Stimulated activated CD4-positive, alpha-beta T cell treated with anti-CD3 and anti-CD28 coated beads, Interleukin-12 subunit alpha, Interleukin-12 subunit beta, amount 100 ng/mL, for 4 hours (primary cell): ENCODE measurements at places on chromosomes 12 and 14.

- no peak for DNase-seq
These were observed 1.4 kb upstream of the CHFR start for GRCh38 chr12:132888852-132889251.

DNA sequence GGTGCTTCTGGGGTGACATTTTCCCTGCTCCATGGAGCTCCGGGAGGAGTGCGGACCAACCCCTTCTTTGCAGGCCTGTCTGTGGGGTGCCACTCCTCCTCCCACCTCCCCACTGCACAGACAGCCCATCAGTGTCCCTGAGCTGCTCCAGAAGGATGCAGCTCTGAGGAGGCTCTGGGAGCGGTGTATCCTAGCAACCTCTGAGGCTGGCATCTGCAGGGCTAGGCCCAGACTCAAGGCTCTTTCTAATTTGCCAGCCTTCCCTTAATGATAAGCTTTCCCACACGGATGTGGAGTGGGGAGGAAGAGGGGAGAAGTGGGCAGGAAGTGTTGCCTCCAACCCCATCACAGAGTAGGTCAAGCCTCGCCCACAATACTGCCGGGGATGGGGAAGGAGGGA lies 59.7 kb downstream of the CALM1 start:
- DNase-seq = no peak

DNA sequence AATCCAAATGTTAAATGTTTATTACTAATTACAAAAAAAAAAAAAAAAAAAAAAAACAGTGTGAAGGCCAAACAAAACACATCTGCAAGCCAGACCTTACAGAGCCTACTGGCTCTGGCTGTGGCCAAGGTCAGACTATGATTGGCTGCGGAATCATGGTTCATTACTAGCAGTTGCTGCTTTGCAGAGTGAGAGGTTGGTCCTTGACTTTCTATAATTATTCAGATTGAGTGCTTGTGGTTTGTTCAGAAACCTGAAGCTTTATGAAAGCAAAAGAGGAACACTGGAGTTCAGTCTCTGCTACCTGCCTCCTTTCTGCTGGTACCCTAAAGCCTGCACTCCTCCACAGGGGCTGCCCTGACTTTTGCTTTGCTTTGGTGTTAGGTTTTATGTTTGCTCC lies 550.9 kb downstream of the BCL11B start:
- DNase-seq = no peak

- DNase-seq = no peak
These were observed 616.3 kb upstream of the TMEM132C start for GRCh38 chr12:127650626-127651025.

GRCh38 chr12:94149119-94149780 lies 873 bp downstream of the PLXNC1 start:
- DNase-seq = peak; percentile 36

DNA sequence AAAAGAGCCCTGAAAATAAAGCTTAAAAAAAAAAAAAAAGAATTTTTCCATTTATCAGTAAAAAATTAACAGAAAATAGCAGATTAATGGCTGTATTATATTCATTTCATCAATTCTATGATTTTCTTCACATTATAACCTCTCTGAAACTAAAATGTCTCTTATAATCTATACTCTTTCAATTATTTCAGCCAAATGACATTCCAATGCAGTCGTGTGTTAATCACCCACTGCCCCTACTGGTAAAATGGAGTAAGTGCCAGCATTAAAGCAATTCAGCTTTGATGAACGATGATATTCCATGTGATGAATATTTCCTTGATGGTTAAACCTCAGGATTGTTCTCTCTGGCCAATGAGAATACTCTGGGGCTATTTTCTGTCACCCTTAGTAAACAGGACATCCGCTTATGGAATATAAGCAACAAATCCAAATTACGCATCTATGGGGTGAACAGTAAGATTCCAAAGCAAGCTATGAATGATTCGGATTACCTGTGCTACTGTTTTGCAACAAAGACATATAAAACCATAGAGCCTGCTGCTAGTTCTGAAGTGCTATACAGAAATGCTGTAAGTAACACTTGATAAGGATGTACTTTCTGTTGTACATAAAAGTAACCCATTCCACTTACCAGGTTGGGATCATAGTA lies 20.3 kb upstream of the SYCP3 start:
- DNase-seq = no peak

DNA sequence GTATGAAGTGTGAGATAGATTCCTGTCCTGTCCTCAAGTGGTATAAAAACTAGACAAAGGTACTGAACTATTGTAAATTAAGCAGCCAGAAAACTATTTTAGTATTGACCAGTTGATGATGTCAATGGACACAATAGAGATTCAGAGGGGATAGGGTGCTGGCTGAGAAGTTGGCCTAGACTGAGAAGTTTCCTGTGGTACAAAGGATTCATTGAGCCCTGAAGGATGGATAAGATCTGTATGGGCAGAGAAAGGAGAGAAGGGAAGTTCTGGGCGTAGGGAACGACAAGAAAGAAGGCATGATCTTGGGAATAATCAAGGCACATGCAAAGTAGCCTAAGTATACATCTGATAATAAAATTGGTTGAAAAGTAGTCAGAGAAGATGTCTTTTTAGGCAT lies 44.6 kb downstream of the DAD1 start:
- DNase-seq = no peak

GRCh38 chr12:92597997-92598396 lies 104.8 kb upstream of the PLEKHG7 start:
- no peak for DNase-seq

DNA sequence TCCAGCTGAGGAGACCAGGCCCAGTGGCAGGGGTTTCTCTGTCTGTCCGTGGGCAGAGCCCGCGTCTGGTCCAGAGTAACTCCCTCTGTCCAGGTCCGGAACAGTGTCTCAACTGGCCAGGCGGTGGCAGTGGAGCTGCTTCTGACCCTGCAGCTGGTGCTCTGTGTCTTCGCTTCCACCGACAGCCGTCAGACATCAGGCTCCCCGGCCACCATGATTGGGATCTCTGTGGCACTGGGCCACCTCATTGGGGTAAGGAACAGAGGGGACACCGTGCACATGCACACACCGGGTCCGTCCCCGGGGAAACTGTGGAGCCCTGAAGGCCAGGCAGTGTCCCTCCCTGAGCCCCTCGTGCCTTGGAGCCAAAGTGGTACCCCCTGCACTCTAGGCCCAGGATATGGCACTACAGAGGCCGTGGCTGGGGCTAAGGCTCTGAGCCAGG lies 1.5 kb downstream of the AQP6 start:
- DNase-seq = no peak

DNA sequence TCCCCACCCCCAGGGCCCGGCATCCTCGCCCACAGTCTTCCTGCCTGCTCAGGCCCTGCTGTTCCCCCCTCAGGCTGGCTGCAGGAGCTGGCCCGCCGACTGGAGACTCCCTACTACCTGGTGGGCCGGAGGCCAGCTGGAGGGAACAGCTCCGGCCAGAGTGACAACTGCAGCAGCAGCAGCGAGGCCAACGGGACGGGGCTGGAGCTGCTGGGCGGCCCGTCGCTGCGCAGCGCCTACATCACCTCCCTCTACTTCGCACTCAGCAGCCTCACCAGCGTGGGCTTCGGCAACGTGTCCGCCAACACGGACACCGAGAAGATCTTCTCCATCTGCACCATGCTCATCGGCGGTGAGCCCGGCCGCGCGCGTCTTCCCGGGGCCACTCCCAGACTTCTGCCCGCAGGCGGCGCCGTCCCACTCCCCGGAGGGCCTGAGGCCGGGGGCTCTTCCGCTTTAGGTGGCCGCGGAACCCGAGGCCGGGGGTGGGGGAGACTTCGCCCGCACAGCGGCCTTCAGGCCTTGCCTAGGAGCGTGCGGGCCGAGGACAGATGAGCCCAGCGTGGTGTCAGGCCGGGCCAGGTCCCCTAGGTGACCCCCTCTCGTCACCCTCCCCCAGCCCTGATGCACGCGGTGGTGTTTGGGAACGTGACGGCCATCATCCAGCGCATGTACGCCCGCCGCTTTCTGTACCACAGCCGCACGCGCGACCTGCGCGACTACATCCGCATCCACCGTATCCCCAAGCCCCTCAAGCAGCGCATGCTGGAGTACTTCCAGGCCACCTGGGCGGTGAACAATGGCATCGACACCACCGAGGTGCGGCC lies 10.2 kb downstream of the KCNH3 start:
- DNase-seq = peak; percentile 23

- DNase-seq = no peak
These were observed 37.5 kb upstream of the DDX11 start for GRCh38 chr12:31035967-31036665.

GRCh38 chr12:102063069-102063468 lies 1.3 kb upstream of the WASHC3 start:
- no peak for DNase-seq

DNA sequence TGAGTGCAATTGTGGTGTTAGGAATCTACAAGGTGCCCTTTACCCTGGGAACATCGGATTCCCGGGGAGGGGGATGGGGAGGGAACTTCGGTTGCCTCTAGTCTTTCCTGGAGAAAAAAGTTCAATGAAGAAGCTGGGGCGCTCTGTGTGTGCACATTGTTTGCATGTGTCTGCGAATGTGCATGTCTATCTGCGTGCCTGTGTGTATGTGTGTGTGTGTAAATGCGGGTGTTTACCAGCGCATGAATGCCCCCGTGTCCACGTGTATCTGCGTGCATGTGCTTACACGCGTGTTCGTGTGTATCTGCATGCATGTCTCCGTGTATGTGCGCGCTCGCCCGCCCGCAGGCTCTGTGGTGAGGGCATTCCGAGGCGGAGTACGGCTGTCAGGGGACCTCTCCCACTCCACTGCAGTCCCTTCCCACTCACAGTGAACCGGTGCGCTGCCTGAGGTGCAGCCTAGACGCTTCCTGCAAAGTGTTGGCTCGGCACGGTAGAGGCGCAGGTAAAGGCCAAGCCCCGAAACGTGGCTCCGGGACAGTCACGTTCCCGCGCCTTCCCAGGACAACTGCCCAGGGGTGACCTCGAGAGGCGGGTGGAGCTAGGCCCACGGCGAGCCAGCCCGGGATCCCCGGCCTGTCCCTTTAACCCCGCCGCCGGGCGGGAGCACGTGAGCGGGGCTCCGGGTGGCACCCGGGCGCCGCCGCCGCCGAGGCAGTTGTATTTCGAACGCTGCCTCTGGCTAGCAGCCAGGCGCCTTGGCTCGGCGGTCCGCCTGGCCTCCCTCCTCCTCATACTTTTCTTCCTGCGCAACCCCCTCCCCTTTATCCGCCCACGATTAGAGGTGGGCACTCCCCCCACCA lies 539 bp upstream of the HMGA2 start:
- DNase-seq = peak; percentile 2

DNA sequence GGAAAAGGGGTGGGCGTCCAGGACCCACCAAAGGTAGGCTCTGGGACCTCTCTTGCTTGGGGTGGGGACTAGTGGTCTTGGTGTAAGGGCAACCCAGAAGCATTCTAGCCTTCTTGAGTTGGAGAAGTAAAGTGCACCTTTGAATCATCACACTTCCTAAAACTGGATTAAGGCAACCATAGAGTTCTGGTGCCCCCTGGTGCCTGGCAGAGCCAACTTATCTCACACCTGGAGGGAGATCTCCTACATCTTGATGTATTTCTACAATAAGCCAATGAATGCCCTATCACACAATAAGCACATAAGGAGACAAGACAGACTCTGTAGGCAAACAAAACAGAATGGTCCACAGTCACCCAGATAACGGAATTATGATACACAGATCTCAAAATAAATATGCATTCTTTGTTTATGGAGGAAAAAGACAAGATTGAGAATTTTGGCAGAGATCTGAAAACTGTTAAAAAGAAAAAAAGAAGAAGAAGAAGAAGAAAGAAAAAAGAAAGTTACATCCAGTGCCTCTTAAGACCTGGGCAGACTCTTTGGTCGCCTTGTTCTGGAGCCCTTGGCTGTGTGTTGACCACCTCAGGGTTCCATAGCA lies 95.9 kb upstream of the PPP2R5C start:
- peak; percentile 32 for DNase-seq

- DNase-seq = no peak
These were observed 212.5 kb upstream of the DDHD1 start for GRCh38 chr14:53365486-53366130.

- no peak for DNase-seq
These were observed 8.1 kb downstream of the GPR84 start for GRCh38 chr12:54356228-54356627.
